Vagina (tissue), 2 donors: ENCODE measurements at places on chromosomes 2 and 18. TPM values are rescaled to one million over a fixed set of nuclear protein-coding genes. Genes with fewer than 3 reads are reported as not detected.

The CFAP210 gene
- 0.49 TPM for total RNA-seq

DNA sequence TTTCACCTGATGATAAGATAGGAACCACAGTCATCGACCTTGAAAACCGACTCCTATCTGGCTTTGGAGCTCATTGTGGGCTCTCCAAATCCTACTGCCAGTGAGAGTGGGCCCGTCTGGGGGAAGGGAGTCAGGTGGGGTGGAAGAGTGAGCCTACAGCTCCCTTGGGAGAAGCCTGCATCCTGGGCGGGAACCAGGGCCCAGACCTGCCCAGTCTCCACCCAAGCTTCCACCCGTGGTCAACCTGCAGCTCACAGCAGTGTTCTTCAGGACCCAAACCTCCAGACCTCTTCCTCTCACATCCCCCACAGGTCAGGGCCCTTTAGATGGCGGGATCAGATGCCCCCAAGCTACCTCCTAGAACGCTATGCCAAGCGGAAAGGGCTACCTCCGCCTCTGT, 40.2 kb downstream of the LMAN2L start:
- H3K4me1 ChIP-seq, result no peaks in the 10 kb centered on the region
- DNase-seq, result no peak
- H3K36me3 ChIP-seq, result no peaks in the 10 kb centered on the region
- no peaks in the 10 kb centered on the region for H3K27me3 ChIP-seq
- no peak overlapping the region for H3K4me3 ChIP-seq

GRCh38 chr2:149055751-149056150, 17.3 kb downstream of the LYPD6B start:
- no peaks in the 10 kb centered on the region for H3K36me3 ChIP-seq
- H3K27ac ChIP-seq, result no peak overlapping the region
- H3K27me3 ChIP-seq, result no peaks in the 10 kb centered on the region
- H3K4me1 ChIP-seq, result no peaks in the 10 kb centered on the region

DNA sequence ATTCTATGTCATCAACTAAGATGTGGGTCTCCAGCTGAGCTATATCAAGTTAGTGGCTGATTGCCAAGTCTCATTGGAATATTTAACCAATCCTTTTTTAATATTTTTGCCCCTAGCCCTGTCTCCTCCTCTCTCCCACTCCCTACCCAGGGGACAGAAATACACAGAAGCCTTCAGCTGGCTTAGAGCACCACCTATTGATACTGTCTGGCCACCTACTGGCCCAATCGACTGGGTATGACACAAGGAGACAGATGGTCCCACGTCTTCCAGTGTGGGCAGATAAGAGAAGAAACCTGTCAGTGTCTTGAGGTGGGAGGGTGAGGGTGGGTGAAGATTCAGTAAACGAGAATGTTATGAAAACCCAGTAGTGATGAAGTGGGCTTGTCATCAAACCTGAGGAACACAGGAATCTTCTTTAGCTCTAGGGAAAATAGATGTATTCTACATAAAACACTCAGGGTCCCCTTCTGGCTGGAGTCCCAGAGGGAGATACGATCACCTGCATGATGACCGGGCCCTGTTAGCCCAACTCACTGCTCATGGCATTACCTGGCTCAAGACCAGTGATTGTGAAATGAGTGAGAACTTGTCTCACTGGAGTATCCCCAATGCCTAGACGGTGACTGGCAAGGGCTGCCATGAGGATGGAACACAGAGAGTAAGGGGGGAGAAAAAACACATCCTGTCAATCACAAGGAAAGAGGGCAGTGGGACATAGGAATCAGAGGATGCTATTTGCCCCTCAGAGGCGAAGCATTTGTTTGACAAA, 26.7 kb downstream of the POLR1A start:
- H3K36me3 ChIP-seq, result no peaks in the 10 kb centered on the region
- peaks cover 17% of the 10 kb centered on the region for H3K4me1 ChIP-seq
- DNase-seq, result no peak
- no peak overlapping the region for H3K4me3 ChIP-seq

The CRYGC gene
- total RNA-seq, result not detected

The ATP8B1 gene
- total RNA-seq, result 41.5 TPM

- no peak for DNase-seq
- no peaks in the 10 kb centered on the region for H3K27me3 ChIP-seq
- no peaks in the 10 kb centered on the region for H3K4me1 ChIP-seq
- no peaks in the 10 kb centered on the region for H3K36me3 ChIP-seq
- H3K4me3 ChIP-seq, result no peak overlapping the region
Measured at GRCh38 chr2:228048838-228049490, 132.5 kb downstream of the SPHKAP start.

- H3K4me1 ChIP-seq, result no peaks in the 10 kb centered on the region
- no peak overlapping the region for H3K27ac ChIP-seq
- H3K27me3 ChIP-seq, result no peaks in the 10 kb centered on the region
- no peaks in the 10 kb centered on the region for H3K36me3 ChIP-seq
Measured at GRCh38 chr2:30127016-30127893, 19.6 kb upstream of the YPEL5 start.

- no peak overlapping the region for H3K4me3 ChIP-seq
- peaks cover 12% of the 10 kb centered on the region for H3K4me1 ChIP-seq
- no peak for DNase-seq
- no peaks in the 10 kb centered on the region for H3K27me3 ChIP-seq
- H3K27ac ChIP-seq, result no peak overlapping the region
Measured at GRCh38 chr18:8688216-8688800, 17.0 kb upstream of the MTCL1 start.

- no peak for DNase-seq
- peaks cover 6% of the 10 kb centered on the region for H3K4me1 ChIP-seq
- no peak overlapping the region for H3K4me3 ChIP-seq
- H3K27me3 ChIP-seq, result no peaks in the 10 kb centered on the region
Measured at GRCh38 chr2:69735686-69736085, 6.2 kb upstream of the ANXA4 start.
